ENCODE measurements at places on chromosomes 16 and 17. TPM values are rescaled to one million over a fixed set of nuclear protein-coding genes. Genes with fewer than 3 reads are reported as not detected.

The CTRL gene
- 0.33 TPM for total RNA-seq

The CRYBA1 gene
- not detected for total RNA-seq

The PYCARD gene
- total RNA-seq, result 57.3 TPM

The CIBAR2 gene
- not detected for total RNA-seq

The GAS7 gene
- 3.0 TPM for total RNA-seq

The EMP2 gene
- total RNA-seq, result 9.7 TPM

The MFAP4 gene
- total RNA-seq, result 4.8 TPM

All from uterine smooth muscle cell (primary cell).